AG09319 (cell line): ENCODE measurements at places on chromosomes 2 and 18.
A peak's percentile ranks its signal among the peaks of the same experiment; 100 is the strongest.

GRCh38 chr2:156385242-156385641 lies 50.9 kb upstream of the GPD2 start:
- no peak for DNase-seq

GRCh38 chr2:128603411-128603924 lies 284.8 kb upstream of the HS6ST1 start:
- DNase-seq: no peak

GRCh38 chr2:157233506-157233905 lies 24.0 kb upstream of the GALNT5 start:
- DNase-seq: no peak

DNA sequence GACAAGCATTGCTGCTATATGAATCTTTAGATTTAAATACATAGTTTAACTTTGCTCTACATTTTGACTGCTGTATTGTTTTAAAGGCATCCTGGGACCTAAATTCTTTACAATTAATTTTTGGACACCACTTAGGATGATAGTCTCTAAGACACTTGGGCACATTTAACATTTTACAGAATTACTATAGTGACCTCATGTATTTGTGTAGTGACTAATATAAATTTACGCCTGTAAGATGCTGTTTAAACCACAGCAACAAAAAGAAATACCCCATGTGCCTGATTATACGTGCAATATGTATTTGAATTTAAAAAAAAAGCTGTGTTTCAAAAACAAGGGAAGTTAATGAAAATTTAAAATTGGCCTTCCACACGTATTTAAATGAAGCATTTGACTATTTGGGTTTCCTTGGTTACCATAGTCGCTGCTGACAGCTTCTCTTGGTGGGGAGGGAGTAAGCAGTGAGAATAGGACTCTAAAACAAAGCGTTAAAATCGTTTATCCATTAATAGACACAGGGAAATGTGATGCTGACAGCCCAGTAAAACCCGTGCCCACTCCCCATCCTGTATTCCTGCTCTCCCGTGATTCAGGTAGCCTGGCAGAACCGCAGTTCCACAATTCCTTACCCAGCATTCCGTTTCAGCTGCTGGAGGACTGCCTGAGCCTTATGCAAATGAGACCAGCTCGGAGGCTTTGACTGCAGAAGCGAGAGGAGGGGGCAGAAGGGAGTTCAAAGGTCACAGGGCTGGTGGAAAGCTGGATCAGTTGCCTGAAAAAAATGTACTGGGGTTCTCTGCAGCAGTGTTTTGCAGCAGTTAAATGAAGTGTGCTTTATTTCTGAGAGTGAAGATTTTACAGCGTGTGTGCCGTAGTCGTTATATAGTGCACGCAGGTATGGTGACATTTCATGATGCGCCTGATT lies 104.3 kb downstream of the CSRNP3 start:
- no peak for DNase-seq

- no peak for DNase-seq
Observed at GRCh38 chr2:223538920-223539440, 63.2 kb downstream of the SCG2 start.

- DNase-seq: peak; percentile 39
Observed at GRCh38 chr2:215660687-215661086, 224.8 kb upstream of the FN1 start.

DNA sequence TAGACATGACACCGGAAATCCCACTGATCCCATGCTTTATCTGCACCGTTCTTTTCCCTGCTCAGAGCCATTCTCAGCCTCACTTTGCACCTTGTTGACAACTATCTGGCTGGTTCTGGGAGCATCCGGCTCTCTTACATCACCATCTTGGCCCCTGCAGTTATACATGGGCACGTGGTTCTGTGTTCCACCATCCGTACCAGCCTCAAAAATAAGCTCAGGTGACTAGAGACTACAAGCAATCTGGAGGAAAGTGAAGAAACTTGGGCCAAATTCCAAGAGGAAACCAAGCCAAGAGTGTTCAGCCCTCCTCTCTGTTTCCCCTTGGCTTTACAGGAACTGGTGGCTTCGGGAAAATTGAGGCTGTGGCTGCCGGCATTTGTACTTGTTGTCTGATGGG lies 244.6 kb upstream of the ACVR2A start:
- no peak for DNase-seq

- DNase-seq: peak; percentile 58
Observed at GRCh38 chr2:234003972-234004617, 46.4 kb upstream of the SPP2 start.

DNA sequence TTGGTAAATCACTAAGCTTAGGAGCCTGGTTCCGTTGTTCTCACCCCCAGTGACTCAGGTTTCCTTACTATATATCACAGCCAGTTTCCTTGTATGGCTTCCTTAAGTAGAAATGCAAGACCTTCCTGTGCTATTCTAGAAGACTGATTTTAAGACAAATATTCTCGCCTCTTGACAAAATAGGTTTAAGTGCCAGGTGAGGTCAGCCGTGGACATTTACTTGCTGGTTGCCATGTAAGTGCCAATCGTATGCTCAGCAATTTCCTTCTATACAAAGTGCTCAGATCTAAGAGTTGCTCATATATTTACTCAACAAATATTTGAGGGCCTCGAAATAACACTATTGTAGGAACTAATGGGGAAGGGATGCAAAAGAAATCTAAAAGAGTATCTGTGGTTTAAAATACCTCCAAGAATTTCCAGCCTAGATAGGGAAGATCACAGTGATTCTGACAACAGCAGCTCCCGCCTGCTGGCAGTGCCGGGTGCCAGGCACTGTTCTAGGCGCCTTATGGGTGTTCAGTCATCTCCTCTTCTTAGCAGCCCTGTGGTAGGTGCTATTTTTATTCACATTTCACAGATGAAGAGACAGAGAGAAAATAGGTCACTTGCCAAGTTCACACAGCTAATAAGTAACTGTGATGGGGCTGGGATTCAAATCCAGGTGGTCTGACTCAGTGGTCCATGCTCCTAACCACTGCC lies 95.3 kb upstream of the B3GNT7 start:
- no peak for DNase-seq

DNA sequence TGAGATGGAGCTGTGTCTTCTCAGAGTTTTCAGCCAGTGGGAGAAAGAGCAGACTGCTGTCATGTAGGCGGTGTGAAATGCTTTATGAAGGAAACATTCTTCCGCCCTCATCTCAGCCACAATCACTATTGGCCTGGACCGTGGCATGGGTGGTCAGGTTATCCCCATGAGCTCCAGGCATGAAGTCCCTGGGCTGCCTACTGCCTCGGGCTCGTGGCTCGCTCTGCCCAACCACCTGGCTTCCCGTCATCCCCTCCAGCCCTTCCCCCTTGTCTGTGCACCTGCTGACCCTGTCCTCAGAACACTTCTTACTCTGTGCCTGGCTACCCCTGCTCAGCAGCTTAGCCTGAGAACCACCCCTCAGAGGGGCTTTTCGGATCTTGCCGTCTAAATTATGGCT lies 15.5 kb downstream of the COLEC11 start:
- no peak for DNase-seq

- no peak for DNase-seq
Observed at GRCh38 chr2:226873051-226873620, 37.3 kb downstream of the RHBDD1 start.

DNA sequence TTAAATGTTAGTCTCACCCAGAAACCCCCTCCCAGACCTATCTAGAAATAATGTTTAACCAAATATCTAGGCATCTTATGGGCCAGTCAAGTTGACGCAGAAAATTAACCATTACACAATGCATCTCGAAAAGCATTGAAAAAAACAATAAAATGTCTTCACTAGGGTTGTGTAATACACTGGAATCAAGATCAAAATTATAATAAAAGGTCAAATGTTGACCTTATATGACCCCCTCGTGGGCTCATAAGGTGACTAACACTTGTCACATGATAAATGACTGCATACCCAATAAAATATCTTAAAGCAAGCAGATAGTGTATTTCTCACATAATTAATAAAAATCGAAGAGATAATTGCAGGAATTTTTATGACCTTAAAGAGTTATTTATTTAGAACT lies 447.9 kb upstream of the DSEL start:
- DNase-seq: no peak

DNA sequence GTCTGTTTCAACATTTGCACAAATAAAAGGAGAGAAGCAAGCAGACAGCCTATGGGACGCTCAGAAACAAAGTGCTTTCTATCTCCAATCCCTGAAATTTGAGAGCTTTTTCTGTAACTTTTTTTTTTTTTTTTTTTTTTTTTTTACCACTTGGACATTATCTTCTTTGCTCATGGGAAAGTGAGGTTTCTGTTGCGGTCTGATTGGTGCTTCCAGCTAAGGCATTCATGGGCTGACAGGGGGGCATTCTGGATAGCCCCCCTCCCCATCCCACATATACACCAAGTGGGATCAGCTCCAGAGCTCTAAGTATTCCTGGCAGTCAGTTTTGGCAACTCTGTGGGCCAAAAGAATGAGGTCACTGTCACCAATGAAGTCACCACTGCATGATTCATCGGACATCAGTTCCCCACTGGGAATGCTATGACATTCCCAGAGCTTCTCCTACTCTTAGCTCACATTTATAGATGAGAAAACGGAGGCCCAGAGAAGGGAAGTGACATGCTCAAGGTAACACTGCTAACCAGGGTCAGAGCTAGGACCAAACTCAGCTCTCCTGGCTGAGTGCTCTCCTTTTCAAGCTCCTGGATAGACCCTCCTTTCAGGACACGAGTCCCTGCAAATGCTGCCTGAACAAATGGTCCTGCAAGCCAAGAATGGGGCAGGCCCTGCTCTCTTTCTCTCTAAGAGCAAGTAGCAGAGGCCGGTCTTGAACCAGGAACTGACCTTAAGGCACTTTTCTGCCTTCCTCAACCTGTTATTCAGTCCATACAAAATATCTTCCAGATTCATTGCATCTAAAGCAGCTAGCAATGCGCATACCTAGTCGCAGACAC lies 61.3 kb downstream of the TMEM247 start:
- no peak for DNase-seq

DNA sequence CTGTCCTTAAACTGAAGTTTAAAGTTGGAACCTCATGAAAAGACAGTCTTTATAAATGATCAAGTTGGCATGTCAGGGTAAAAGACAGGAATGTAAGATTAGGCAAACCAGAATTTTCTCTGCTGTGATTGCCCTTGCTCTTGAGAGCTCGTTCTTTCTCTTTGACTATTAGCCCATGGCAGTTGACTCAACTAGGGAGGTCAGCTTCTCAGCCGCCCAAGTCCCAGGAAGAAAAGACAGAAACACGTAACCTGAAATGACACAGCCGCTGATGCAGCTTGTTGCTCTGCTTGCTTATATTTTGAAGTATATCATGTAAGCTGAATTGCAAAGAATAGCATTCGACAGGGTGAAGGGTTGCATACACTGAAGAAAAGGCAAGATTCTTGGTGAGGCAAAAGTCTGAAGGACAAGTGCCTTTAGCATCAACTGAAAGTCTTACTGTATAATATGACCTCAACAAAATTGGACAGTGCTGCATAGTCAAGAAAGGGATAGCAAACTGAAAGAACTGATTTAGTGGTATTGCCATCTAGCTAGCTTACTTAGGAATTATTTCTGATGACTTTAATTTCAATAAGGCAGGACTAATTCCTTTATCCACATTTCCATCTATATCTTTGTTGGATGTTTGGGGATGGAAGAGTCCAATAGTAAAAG lies 54.7 kb downstream of the ARHGAP15 start:
- no peak for DNase-seq

DNA sequence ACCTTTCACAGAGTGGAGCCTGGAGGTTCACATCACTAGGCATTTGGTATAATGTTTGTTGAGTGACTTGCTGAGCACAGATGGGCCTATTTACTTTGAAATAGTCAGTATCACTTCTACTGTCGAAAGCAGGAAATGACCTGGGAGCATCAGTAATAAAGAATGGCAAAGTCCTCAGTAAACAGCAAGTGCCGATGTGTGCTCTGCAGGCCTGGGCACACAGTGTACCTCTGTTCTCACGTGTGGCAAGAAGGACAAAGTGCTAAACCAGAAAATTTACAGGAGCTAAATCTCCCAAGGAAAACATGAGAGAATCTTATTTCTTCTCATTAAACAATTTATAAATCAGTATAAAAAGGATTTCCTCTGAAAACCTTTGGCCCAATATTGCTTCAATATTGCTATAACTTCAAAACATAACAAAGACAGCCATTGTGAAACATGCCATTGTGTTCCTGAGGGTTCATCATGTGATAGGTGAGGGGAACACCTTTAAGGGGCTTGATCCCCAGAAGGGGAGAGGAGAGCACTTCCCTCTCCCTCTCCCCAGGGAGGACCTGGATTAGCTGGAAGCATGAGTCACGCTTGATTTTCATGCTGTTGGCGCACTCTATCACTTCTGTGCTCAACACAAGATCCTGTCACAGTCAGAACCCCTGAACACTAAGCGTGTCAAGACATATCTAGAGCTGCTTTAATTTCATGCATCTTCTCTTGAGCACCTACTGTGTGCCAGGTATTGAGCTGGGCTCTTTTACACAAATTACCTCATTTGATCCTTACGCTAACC lies 131.5 kb upstream of the SMAD2 start:
- DNase-seq: no peak

- no peak for DNase-seq
Observed at GRCh38 chr2:122112216-122113005, 357.0 kb downstream of the TSN start.

DNA sequence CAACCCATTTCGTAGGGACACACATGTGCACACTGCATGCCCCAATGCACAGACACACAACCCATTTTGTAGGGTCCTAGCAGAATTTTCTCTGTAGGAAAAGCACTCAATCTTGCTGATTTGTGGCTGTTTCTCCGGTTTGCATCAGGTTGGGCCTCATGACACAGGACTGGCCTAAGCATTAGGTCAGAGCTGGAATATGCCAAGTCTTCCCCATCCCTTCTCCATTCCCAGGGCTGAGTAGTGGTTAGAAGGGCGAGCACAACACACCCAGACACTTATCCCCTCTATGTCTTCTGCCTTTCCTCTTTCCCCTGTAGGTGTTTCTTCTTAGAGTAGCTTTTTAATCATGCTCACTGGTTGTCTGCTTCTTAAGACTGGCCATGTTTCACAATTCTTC lies 295.9 kb downstream of the SOX11 start:
- DNase-seq: no peak

DNA sequence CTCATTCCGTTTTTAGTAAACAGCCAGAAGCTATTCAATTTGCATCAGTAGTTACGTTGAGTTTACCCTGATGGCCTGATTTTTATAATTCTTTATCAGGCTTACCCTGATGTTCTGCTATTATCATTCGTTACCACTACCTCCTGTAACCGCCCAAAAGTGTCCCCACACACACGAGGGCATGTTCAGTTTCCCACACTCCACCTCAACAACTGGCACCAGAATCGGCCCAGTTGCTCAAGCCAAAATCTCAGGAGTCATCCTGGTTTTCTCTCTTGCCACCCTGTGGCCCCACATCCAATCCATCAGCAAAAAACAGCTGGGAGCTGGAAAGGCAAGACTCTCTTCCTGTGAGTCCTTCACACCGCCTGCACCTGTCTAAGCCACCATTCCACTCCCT lies 102.9 kb upstream of the RAB6C start:
- DNase-seq: no peak
